ENCODE measurements at places on chromosomes 4 and X.

GRCh38 chr4:9765091-9765490 is 16.3 kb upstream of the DRD5 start:
- DNase-seq: no peak

DNA sequence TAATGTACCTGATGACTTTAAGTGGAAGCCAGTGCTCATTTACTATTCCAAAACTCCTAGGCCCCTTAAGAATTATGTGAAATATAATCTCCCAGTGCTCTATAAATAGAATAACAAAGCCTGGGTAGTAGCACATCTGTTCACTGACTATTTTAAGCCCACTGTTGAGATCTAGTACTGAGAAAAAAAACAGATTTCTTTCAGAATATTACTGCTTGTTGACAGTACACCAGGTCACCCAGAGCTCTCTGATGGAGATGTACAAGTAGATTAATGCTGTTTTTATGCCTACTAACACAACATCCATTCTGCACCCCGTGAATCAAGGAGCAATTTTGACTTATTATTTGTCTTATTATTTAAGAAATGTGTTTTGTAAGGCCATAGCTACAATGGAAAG is 75.7 kb downstream of the FAM47C start:
- no peak for DNase-seq

DNA sequence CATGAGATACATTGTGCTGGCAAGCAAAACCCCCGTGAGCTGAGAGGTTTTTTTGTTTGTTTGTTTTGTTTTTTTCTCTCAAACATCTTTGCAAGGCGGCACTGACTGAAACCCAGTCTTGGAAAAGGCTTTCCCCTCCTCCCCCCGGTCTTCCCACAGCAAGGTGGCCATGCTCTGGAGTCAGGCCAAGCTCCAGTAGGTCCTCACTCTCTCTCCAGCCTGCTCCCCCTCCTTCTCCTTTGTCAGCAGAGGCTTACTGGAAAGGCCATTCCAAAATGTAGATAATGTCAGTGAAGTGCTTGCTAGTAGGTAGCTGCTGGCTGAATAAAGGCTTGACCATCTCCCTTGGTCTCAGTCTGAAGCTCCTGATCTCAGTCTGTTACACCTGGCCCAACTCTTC is 32.6 kb downstream of the FRMPD3 start:
- DNase-seq: no peak

DNA sequence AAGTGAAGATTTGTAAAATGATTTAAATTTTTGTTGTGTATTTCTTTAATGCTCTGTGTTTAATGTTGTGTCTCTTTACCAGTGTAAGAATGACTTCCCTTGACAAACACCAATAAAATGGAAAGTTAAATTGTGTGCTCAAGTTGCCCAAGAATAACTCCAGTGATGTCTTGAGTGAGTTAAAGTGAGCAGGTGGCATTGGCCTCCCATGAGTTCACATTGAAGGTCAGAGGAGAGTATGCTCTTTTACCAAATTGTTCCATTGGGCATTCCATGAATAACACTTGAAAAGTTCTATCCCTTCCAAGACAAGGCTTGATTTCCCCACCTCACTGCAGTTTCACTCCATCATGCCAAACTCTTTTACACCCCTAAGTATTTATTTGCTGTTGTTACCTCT is 4.5 kb downstream of the ANXA5 start:
- DNase-seq: no peak

DNA sequence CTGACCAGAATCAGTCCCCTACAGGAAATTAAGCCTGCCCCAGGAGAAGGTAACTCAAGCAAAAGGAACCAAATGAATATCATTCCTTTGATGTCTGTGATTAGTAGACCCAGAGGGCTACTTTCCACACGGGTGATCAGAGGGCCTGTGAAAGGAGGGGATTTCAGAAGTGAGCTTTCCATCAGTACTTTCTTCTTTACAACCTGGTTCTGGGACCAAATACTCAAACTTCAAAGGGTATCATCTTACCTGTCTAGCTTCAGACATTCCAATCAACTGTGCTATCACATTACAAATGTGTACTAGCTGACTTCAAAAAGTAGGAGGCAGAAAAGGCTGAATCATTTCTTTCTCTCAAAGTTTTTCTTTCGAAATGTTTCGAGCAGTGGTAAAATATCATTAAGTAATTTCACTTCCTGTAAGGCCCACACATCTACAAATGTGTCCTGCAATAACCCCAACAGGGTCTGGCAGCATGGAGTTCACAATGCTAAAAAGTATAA is 23.9 kb downstream of the ACSL4 start:
- no peak for DNase-seq

DNA sequence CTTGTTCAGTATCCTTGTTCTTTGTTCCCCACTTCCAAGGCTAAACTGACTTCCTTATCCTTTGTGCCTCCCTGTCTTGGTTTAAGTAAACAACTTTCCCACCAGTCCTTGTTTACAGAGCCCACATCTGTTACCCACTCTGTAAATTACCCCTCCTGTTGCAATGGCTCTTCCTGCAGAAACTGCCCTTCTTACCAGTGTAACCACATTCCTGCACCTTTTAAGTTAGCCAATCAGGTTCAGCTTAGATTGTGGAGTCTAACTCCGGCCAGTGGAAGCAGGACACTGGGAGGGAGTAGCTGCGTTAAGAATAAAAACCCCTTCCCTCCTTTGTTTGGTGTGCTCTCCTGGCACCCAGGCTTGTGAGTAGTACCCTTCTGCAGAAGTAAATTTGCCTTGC is 360.9 kb downstream of the PRDM5 start:
- no peak for DNase-seq

GRCh38 chr4:65242156-65242846 is 428.0 kb downstream of the EPHA5 start:
- DNase-seq: no peak

GRCh38 chr4:100208964-100209363 is 18.7 kb upstream of the DDIT4L start:
- no peak for DNase-seq

- DNase-seq: no peak
These were observed 127.1 kb upstream of the PCDH18 start for GRCh38 chr4:137659431-137659830.

DNA sequence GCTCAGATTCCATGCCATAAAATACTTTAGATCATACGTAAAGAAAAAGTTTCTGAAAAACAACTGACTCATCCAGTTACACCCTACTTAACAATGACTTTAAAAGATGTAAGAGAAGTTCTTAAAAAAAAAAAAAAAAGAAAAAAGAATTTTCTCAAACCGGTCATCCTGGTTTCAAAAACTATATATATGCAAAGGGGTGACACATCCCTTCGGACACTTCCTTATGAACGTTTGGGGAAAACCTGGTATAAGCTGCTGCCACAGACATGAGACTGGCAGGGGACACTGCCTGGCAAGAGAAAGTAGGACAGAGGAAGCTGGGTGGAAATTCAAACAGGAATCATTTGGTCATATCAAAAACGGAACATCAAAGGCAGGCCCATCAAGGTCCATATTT is 81.2 kb upstream of the PRSS48 start:
- DNase-seq: no peak

- no peak for DNase-seq
These were observed 181.9 kb upstream of the PPARGC1A start for GRCh38 chr4:24071612-24072372.

- no peak for DNase-seq
These were observed 212.5 kb upstream of the PSAPL1 start for GRCh38 chr4:7647186-7647585.

GRCh38 chr4:30024526-30024925 is 695.6 kb upstream of the PCDH7 start:
- no peak for DNase-seq

- DNase-seq: no peak
These were observed 47.5 kb upstream of the EIF1AX start for GRCh38 chrX:20189171-20189570.

DNA sequence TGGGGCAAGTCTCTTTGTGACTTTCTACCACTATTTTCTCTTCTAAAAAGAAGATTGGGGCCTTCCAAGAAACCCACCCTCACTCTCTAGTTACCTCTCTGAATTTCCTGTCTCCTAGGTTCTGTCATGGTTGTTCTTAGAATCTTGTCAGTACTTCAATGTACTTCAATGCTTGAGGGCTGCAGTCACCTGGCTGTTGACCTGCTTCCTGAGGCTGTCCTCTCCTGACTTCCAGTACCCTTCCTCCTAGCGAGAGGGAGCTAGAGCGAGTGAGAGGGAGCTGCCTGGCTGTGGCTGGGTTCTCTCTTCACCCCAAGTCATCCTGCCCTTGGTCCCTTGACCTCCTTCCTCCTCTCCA is 17.7 kb downstream of the CD99L2 start:
- DNase-seq: no peak

- DNase-seq: no peak
These were observed 14.2 kb downstream of the RNF175 start for GRCh38 chr4:153745651-153746050.

DNA sequence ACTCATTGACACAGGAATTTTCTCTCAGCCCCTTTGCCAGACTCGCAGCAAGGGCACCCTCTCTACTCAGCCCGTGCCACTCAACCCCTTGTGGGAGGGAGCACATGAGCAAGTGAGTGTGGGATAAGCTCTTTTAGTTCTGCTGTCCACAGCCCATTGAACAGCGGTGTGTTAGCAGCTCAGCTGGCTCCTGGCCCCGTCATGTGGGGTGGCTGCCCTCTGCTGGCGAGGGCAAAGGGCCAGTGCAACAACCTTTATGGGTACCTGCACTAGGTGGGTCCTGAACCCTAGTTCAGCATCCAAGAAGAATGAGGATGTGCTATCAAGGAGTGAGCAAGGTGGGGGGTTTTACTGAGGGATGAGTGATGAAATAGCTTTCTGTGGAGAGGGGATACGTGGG is 85.0 kb upstream of the ZNF81 start:
- no peak for DNase-seq

GRCh38 chrX:154068560-154068959 is 29.0 kb downstream of the MECP2 start:
- DNase-seq: no peak

DNA sequence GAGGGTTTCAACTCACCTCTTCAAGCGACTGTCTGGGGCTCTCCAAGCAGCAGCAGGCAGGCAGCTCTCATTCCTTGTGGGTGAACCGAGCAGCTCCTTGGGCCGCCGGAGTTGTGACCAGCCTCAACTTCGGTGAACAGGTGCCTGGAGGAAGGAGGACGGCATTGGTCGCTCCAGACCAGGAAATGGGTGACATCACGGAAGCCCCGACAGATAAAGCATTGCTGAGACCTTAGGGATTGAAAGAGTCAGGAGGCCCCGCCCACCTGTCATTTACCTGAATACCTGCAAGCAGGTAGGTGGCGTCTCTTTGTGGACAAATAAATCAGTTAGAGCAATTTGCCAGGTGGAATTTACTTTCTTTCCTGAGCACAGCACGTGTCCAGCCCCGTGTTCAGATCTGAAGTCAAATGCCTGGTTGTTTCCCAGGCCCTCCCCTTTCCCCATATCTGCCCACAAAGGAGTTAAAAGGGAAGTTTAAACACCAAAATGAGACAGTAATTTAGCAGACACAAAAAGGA is at the start of gene LNX1:
LNX1 (minus strand) TSS at position 115 of the 521 bp plus-strand sequence. CDS start 17,484 bp downstream, outside the sequence.
- DNase-seq: peak; percentile 73

GRCh38 chr4:101142259-101142658 is 205.1 kb downstream of the PPP3CA start:
- DNase-seq: no peak

DNA sequence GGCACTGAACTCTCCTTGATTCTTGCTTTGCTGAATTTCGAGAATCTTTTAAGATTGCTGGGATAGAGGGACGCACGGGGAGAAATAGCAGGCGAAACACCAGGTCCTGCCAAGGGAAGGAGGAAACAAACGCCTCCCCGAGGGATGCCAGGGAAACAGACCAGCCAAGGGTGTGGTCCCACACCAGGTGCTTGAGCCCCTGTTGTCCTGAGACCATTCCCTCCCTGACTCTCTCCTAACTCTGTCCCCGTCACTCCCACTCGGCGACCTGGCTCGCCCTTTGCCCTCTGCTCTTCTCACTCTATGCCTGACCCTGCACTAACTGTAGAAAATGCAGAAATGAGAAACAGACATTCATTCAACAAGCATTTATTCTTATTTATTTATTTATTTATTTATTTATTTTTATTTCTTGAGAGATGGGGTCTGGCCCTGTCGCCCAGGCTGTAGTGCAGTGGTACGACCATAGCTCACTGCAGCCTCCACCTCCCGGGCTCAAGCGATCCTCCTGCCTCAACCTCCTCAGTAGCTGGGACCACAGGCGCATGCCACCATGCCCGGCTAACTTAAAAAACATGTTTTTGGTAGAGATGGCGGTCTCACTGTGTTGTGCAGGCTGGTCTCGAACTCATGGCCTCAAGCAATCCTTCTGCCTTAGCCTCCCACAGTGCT is 16.2 kb downstream of the CTAG1B start:
- DNase-seq: no peak

GRCh38 chr4:5895287-5895686 is 2.4 kb upstream of the CRMP1 start:
- no peak for DNase-seq

DNA sequence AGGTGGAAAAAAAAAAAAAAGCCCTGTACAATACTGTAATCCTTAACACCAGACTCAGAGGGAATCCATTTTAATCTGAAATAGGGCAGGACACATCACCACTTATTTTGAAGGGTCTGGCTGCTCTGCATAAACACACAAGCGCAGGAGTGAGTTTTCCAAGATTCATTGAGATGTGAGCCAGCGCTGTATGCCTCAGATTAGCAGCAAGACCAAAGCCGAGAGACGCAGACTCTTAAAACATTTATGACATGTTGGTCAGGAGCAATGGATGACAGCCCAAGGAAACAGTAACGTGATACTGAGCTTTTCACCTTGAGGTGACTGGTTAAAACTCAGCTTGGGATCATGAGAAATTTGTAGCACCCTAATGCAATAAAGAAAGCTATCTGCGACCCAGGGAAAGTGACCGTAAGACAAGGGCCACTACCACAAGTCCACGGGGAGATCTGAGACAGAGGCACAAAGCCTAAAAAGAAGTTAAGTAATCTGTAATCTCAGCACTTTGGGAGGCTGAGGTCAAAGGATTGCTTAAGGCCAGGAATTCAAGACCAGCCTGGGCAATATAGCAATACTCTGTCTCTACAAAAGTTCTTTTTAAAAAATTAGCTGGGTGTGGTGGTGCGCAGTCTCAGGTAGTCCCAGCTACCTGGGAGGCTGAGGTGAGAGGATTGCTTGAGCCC is 210.6 kb downstream of the COL25A1 start:
- DNase-seq: no peak

DNA sequence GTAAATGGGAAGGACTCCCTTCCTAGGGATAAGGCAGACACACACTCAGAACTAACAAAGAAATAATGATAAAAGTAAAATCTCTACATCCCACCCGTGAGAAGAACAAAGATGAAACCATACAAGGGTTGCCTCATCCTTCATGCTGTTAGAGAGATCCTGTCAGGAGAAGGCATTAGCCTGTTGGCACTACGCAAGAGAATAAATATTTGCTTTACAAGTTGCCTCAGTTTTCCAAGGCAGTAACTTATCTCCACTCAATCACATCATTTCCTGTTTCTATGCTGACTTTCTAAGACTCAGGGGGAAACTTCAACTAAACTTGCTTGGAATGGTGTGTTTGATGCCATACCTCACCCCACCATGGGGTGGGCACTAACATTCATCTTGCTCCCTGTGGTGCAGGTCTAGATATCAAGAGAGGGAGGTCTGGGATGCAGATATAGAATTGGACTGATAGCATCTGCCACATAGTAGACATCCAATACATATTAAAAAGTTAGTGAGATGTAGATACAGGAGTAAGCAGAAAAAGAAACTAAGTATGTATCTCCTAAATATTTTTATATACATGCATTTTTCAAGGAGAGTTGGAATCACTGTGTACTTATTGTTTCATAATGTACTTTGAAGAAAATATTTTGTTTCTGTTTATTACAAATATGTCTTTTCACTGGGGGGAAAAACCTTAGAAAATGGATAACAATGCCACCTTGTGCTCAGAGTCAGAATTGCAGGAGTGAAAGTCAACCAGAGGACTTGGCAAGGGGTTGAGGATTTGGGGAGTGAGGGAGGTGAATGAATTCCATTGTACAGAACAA is 57.2 kb upstream of the BEX4 start:
- DNase-seq: no peak

Data from NCI-H2081 treated with DMSO at 0.1 percent for 48 hours (cell line).